Prostate gland (tissue), 2 donors: ENCODE measurements at places on chromosomes 2 and 18.

DNA sequence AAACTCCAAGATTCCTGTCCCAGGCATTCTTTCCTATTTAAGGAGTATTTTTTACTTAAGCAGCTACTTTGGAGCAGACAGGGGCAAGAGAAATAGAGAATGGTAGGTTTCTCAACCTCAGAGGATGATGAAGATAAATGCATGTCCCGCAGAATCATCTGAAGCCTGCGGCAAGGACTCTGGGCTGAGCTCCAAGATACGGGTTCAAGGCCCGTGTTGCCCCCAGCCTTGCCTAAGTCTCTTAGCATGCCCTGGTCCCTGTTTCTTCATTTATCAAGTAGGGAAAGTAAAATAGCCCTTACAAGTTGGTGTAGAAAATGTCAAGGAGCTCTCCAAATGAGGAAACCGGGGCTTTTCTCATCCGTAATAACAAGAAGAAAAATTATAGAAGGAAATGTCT is 214.0 kb downstream of the KLHL29 start:
- no peak for DNase-seq

DNA sequence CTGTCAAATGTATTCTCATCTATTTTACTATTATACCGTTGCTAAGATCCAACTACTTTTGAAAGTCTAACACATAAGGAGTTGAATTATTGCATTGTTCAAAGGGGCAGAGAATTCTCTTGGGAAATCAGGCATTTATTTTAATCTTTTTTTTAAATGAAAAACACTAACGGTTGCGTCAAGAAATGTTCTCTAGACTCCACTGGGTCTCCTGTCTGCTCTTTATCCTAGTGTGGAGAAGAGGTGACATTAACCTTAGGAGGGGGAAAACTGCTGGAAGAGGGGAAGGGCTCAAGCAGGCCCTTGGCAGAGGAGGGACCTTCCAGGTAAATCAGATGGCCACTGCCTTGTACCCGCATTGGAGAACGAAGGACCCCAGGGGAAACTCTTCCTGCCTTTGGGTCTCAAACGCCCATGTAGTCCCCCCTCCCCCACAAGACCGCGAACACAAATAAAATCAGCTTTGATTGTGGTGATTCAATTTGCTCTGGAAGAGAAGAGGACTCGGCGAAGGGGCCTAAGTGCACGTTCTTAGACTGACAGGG is 1.1 kb upstream of the APCDD1 start:
- DNase-seq: no peak

DNA sequence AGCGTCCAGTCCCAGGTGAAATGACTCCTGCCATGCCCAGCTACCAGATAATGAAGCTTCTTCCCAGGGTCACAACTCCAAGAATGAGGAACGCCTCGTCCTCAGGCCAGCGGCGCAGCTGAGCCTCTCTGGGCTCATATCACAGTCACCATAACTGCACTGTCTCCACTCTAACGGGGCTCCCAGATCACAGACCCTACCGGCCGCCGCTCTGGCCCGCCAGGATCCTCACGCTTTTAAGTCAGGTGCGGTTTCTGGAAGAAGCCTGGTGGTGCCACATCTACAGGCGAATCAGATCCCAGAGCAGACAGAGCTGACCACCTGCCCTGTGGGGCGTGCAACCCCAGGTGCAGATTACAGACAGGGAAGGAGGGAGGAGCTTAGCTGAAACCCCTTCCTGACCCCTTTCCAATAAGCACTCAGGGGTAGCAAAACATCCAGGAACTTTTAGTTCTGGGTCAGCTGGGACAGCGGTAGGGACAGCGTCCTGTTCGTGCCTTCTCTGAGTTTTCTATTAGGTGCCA is 3.7 kb upstream of the ACKR3 start:
- no peak for DNase-seq

- no peak for DNase-seq
These were observed 152.7 kb downstream of the CERS6 start for GRCh38 chr2:168608796-168609195.

DNA sequence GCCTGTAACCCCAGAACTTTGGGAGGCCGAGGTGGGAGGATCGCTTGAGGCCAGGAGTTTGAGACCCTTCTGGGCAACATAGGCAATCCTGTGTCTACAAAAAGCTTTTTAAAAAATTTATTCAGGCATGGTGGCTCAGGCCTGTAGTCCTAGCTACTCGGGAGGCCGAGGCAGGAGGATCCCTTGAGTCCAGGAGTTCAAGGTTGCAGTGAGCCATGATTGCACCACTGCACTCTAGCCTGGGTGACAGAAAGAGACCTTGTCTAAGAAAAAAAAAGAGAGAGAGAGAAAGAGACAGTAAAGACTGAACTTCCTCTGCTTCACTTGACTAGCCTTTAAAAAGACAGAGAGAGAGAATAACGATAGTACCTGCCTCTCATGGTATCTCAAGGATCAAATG is 62.4 kb downstream of the INPP5D start:
- DNase-seq: no peak

- DNase-seq: no peak
These were observed 37.9 kb downstream of the RBBP8 start for GRCh38 chr18:22971038-22971437.

DNA sequence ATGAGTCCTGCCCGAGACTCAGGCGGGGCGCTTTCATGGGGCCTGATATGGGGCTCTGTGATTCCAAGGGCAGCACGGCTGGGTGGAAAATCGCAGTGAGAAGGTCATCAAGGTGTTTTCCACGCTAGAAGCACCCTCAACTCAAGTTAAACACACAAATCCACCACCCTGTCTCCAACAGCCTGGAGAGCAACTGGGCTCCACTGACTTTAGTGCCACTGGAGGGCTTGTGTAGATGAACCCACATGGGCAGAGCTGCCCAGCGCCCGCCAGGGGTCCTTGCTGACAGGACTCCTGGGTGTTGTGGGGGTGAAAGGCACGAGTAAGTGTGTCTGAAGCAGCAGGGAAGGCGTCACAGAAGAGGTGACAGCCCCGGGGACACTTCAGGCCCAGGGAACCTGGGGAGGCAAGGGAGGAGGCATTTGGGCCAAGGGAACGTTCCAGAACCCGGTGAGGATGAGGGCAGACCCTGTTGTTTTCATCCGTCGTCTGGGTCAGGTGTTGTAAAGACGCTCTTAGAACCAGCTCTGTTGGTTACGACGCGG is 51.8 kb upstream of the CTDP1 start:
- DNase-seq: no peak

DNA sequence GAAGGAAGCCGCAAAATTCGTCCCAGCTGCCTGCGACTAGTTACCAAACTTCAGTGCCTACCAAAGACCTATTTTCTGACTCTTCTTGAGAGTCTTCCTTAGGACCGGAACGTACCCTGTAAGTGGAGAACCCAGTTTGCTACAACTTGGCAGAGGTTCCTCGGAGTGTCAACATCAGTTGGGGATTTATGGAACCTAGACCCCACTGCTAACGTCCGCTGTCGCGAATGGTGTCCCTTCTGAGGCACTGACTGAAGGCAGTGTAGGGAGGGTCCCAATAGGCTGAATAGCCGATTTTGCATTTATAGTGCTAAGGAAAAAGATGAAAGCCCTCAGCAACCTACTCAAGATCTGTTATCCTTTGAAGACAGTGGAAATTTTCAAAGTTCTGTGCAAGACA is 568 bp upstream of the STK17B start:
- no peak for DNase-seq

GRCh38 chr2:108270768-108271506 is 17.8 kb upstream of the SULT1C2 start:
- DNase-seq: no peak

GRCh38 chr2:220277445-220277975 is 650.1 kb downstream of the SLC4A3 start:
- peak; percentile 89 for DNase-seq

DNA sequence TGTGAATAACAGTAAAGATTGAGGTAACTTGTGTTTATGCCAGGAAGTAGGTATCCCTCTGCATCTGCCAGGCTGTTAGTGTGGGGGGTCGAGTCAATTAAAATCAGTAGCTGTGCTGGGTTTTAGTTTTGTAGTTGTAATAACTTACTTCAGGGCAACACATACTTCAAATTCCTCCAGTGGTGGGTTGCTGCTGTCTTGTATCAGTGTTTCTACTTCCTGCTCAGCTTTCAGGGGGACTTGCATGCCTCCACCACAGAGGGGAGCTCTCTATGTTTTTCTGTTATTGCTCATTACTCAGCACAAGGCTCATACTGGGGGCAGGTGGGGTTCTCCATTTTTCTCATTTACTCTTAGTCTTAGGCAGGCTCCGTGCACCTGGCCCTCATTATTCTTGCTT is 136.8 kb downstream of the CAPN13 start:
- DNase-seq: no peak

GRCh38 chr2:218192902-218193430 is 24.0 kb upstream of the ARPC2 start:
- no peak for DNase-seq

DNA sequence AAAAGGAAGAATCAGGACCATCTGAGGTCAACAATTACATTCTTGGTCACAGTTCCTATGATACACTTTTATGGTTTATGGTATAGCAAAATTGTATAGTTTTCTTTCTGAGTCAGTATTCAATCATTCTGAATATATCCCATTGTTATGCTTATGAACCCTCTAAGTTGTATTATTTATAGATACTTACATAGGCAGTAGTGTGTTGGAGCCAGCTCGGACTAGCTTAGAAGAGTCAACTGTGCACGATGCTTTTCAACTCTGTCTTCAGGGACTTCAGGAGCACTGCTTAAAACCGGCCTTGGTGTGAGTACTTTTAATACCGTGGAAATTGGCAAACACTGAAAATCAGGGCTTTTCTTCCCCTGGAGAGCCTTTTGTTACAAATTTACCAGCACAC is 215.7 kb downstream of the IKZF2 start:
- DNase-seq: no peak

GRCh38 chr2:151860613-151861146 is 32.5 kb upstream of the ARL5A start:
- no peak for DNase-seq

DNA sequence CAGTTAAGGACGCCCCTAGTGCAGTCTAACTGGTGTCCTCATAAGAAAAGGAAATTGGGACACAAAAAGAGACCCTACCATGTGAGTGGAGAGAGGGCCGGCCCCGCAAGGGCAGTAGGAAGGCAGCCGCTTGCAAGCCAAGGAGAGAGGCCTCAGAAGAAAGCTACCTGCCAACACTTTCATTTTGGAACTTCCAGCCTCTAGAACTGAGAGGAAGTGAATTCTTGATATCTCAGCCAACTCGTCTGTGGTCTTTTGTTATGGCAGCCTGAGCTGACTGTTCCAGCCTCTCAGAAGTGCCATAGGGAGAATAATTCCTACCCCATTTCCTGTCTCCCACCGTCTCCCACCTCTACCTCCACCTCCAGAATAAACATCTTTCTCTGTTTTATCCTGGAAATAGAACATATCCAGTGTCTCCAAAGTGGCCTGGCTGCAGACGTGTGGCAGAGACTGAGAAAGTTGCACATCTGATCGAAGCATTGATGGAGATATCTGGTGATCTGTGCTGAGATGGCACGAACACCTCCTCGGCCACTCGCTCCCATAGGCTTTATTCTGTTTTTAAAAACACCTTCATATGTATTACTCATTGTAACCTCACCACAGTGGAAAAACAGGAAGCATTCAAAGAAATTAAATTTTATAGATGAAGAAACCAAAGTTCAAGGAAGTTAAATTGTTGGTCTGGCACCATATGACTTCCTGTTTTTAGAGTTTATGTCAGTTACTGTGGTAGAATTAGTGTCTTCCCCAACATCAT is 39.5 kb upstream of the MARCO start:
- DNase-seq: no peak

DNA sequence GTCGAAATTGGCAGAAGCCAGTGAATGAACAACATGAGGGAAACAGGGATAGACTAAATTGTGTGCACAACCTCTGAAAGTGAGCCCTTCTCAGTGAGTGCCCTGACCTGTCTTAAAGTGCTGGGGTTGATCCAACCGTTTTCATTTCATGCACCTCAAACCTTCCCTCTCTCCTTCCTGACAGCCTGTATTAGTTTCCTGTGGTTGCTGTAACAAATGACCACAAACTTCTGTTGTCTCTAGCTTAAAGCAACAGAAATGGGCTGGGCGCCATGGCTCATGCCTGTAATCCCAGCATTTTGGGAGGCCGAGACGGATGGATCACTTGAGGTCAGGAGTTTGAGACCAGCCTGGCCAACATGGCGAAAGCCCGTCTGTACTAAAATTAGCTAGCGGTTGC is 48.8 kb upstream of the PPP1CB start:
- DNase-seq: no peak

DNA sequence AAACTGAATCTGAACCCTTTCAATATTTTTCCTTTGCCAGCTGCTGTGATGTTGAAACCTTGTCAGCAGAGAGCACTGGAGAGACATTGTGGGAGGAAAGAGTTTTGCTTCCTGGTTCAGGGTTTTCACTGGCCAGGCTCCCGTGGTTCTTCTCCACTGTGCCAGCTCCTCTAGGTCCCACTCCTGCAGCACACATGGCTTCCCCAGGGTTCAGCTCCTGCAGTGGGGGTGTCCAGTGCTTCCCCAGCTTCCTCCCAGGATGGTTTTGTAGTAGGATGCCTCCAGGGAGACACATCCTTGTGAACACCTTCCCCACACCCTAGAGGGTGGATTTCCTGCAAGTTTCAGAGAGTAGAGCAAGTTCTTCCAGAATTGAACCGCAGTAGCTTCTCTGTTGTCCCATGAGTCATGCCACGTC is 24.0 kb upstream of the SULT1C3 start:
- peak; percentile 12 for DNase-seq

DNA sequence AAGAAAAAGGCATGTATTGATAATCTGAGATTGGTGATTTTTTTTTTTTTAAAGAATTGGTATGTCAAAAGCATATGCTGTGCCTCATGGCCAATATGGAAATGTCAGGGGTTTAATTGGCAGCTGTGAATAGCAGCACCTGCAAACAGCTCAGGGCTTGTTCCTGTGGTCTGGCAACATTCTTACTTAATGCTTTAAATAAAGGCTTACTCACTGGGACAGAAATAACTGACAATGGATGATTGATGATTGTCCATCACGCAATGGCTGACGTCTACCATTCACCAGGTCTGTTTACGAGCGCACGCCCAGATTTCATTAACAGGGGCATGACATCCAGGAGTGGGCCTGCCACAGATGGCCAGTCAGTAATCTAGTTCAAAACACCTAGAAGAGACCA is 66.7 kb downstream of the ETAA1 start:
- no peak for DNase-seq

DNA sequence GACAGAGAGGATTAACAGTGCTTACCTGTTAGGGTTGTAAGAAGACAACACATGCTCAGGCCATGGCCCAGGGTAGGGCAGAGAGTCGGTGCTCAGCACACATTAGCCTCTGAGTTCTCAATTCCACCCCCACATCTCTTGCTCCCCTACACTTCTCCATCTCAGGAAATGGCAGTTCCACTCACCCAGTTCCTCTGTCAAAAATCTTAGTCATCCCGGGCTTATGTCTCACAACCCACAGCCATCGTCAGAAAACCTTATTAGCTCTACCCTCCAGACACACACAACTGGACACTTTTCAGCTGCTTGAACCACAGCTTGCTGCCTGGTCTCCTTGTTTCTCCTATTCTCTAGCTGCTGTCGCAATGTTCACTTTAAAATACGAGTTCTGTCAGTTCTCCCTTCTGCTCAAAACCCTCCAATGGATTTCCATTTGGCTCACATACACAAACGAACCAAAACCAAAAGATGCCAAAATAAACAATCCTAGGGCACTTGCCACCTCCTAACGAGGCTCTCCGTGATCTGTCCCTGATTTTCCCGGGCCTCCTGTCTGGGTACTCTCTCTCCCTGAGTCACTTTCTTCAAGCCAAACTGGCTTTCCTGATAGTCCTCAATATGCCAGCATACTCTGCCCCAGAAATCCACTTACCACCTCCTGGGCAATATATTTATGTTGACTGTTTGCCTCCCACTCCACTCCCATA is 89.7 kb downstream of the KCTD1 start:
- no peak for DNase-seq

- no peak for DNase-seq
These were observed 41.6 kb downstream of the ARHGEF4 start for GRCh38 chr2:130878316-130878715.
